ENCODE measurements at places on chromosomes 3 and 15.
A peak's percentile ranks its signal among the peaks of the same experiment; 100 is the strongest.

- DNase-seq: no peak
These were observed 3.6 kb upstream of the TNK2 start for GRCh38 chr3:195911946-195912270.

GRCh38 chr3:134038716-134039115, 9.0 kb upstream of the SLCO2A1 start:
- no peak for DNase-seq

GRCh38 chr3:133540896-133541674, 32.4 kb upstream of the CDV3 start:
- no peak for DNase-seq

DNA sequence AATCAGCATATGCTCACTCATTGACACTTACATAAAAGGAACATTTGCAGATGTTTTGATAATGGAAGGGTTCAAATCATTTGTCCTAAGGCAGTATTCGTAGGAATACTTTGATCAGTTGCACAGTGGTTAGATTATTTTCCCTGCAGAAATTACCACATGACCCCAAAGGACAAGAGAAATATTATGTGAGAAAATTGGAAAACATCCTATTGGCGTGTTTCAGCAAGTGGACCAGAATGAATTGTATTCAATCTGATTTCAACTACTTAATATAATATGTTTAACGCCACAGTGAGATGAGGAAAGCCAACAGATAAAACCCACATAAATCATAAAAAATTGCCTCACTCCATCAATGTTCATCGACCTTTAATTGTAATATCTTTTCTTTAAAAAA, 195.0 kb upstream of the MDFIC2 start:
- DNase-seq: no peak

GRCh38 chr15:60546744-60547143, 67.8 kb upstream of the ICE2 start:
- no peak for DNase-seq

DNA sequence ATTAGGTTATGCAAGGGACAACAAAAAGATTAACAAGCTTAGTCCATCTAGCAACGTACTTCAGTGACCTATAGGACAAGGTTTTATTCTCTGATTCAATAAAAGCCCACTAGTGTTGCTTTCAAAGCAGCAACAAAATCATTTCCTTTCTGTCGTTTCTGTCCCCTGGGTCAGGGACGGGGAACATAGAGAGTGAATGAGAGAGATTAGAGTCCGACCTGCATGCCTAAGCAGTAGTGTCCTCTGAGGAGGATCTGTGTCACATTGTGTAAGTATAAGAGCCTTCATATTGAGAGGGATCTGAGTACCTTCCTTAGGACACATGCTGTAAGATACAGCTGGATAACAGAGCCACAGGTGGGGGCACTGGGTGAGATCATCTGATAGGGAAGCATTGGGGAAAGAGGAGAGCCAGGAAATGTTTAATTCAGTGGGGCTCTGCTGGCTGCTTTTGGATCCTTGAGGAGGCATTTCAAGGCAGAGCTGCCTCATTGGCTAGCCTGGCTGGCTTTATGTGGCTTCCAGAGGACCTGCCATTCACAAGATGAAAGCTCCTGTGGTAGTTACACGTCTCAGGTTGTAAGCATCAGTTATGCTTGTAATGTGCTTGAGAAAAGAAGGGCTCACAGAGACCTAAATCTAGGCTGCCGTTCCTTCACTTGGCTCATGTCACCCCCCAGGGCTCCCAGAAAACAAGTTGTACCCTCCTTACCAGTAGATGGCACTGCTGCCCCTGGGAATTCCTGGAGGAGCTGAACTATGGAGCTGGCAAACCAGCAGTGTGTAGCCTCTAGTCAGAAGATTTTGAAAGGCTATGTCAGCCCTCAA, 2.7 kb downstream of the TMEM108 start:
- DNase-seq: peak; percentile 11

- no peak for DNase-seq
These were observed 2.2 kb downstream of the OXTR start for GRCh38 chr3:8767256-8767666.

DNA sequence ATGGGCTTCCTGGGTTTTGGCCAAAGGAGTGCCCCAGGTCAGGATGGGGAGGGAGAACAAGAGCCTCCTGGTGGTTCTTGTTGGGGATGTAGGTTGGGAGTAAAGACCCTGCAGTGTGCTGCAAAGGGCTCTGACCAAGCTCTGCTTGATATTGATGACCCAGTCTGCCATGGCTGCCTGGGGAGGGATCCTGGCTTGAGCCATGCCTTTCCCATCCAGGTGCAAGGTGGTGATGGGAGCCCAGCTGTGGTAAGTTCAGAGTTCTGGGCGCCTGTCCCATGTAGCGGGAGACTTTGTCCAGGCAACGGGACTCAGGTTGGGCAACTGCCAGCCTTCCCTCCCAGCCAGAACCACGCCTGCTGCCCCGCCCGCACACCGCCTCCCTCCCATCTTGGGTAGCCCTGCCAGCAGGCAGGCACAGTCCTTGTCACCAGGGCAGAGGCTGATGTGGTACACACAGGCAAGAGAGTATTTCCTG, 2.6 kb downstream of the GNAI2 start:
- DNase-seq: no peak

GRCh38 chr3:114645392-114645791, 351.6 kb downstream of the TIGIT start:
- DNase-seq: no peak

- DNase-seq: no peak
These were observed 483.1 kb upstream of the EPHA6 start for GRCh38 chr3:96331341-96331740.

DNA sequence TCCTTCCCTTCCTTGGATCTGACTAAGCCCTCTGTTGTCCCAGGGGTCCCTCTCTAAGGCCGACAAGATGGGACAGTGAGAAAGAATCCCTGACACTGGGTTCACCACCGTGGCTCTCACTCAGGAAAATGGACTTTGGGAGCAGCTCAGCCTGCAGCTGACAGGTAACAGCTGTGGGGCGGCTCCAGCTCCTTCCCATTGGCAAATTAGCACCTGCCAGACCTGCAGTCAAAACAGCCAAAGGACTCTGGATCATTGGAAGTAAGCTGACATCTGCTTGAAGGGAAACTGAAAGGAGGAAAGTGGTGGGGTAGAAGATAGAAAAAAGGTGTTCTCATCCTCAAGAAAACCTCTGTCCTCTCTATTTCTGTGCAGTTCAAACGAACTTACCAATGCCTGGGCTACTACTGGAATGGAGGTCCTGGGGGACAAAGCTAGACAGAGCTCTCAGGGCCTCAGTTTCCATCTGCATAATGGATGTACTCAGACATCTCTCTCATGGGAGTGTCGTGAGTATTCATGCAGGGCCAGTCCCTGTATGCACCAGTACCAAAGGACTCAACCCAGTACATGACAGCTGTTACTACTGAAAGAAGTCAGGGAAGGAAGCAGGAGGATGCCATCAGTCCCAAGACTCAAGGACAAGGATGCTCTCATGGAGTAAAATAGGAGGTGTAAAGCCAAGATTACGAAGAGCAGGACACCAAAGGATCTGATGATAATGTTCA, 53.6 kb upstream of the DCLK3 start:
- no peak for DNase-seq

DNA sequence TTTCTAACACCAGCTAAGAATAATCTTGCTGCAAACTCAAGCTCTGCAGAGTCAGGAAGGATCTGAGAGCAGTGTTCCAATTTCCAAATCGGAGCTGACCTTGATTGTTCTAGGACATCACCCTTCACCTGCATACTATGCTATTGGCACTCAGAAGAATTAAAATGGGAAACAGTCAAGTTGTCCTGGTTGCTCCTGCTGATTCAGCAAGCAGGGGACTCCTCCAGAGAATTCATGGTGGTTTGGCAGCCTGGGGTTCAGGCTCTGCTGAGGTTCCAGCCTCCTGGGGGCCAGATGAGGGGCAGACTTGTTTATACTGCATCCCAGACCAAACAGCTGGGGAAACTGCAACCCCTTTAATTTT, 213.7 kb upstream of the ADAMTS9 start:
- DNase-seq: no peak

GRCh38 chr3:155392138-155392537, 98.7 kb upstream of the STRIT1 start:
- no peak for DNase-seq

DNA sequence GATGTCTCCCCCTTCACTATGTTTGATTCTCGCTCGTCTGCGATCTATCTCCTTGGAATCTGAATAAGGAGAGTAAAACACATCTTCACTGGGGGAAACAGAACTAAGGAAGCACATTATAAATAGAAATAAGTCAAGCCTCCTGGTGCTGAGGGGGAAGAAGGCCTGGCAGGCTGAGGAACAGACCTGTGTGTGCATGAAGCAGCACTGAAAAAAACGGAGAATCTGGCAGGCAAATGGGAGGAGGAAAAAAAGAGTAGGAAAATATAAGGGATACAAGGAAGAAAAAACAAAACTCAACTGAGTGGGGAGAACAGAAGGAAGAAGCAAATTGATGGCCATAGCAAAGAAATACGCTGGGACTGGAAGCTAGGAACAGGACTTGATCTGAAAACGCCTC, 25.7 kb downstream of the PARP16 start:
- DNase-seq: no peak
